Memory B cell (primary cell): ENCODE measurements at places on chromosomes 1 and 21.

- no peak for DNase-seq
Observed at GRCh38 chr1:98176414-98176813, 255.6 kb upstream of the DPYD start.

GRCh38 chr1:197286634-197287033, 18.6 kb downstream of the CRB1 start:
- no peak for DNase-seq

DNA sequence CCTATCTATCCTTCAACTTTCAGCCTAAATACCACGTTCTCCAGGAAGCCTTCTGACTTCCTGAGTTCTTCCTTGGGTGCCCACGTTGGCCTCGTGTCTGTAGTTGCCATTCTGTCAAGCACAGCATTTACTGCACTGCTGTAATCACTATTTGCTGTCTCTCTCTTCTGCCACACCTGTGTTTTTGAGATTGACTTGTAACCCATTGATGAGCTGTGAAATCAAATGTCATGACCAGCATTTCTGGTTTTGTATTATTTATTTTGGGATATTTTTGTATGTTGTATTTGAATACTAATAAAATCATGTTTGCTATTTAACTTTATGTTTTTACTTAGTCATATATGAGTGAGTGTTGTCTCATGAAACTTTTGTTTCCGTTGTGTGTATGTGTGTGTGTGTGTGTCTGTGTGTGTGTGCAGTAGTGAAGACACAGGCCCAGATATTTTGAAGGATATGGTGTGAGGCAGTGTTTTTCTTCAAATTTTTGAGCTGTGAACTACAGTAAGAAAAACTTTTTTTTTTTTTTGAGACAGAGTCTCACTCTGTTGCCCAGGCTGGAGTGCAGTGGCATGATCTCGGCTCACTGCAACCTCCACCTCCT, 126.2 kb upstream of the SERBP1 start:
- no peak for DNase-seq

DNA sequence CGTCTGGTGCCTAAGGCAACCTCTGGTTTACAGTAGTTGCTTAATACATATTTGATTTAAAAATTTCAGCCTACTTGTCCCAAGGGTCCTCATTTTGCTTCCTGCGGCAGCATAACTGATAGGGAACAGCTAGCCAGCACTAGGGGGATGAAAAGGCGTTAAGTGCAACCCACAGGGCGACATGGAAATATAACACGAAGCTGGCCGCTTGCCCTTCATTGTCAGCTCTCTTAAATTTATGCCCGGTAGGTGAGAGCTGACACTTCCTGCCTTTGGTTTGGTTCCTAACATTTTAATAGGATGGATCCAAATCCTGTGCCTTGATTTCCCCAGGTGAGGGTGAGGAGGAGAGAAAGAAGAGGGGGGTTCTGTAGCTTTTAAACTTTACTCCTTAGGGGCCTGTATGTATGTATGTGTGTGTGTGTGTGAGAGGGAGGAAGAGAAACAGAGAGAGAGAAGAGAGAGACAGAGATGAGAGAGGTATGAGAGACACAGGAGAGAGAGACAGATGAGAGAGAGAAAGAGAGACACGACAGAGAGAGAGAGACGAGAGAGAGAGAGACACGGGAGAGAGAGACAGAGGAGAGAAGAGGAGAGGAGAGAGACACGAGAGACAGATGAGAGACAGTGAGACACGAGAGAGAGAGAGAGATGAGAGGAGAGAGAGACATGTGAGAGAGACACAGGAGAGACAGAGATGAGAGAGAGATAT, 938 bp upstream of the ACTN2 start:
- DNase-seq = no peak

DNA sequence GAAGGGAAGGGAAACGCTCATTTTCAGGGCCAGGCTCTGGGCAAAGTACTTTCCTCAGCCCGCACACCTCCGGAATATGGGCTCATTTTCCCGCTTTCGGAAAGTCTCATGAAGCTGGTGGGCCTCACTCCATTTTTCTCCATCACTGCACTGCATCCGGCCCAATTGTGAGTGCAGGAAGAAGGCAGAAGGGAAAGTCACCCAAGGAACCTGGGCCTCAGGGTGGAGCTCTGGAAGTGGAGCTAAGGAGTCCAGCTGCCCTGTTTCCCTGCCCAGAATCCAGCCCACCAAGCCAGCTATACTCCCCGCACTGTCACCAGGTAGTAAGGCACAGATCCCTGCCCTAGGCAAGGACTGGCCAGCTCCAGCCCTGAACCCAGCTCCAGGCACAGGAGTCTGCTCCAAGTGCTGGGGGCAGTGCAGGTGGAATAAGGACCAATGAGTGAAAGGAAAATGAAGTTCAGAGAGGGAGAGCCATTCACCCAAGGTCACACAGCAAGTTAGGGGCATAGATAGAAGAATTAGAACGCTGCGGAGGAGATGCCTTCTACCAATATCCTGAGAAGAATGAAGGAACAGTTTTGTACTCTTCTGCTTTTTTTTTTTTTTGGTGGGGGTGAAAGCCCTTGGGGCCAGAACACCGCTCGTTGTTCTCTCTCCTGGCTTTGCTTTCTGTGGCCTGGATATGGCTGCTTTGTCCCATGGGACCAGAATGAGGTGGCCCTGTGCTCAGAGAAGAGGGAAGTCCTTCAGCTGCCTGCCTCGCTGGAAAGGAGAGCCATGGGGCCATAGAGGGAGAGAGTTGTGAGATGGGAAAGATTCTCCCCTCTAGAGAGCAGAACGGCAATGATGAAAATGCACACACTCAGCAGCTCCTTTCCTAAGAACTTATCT, 10.0 kb downstream of the LRP8 start:
- no peak for DNase-seq

DNA sequence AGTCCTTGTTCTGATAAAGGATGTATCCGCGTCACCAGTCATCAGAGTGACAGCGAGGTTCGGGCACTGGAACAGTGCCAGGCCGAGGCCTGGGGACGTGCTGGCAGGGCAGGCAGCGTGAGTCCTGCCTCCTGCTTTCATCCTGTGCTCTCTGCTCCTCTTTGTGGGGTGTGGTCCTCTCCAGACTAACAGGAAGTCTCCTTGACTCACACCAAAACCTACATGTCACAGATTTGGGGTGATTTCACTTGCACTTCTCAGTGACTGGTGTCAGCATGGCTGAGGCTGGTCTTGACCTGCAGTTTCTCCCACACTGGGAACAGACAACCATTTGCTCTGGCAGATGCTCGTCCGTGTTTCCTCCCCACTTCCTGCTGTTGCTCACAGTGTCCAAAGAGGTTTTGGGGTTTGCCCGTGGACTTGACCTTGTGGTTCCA, 8.8 kb upstream of the NLRP3 start:
- no peak for DNase-seq

- DNase-seq = no peak
Observed at GRCh38 chr1:35264035-35264434, 4.5 kb upstream of the ZMYM4 start.

DNA sequence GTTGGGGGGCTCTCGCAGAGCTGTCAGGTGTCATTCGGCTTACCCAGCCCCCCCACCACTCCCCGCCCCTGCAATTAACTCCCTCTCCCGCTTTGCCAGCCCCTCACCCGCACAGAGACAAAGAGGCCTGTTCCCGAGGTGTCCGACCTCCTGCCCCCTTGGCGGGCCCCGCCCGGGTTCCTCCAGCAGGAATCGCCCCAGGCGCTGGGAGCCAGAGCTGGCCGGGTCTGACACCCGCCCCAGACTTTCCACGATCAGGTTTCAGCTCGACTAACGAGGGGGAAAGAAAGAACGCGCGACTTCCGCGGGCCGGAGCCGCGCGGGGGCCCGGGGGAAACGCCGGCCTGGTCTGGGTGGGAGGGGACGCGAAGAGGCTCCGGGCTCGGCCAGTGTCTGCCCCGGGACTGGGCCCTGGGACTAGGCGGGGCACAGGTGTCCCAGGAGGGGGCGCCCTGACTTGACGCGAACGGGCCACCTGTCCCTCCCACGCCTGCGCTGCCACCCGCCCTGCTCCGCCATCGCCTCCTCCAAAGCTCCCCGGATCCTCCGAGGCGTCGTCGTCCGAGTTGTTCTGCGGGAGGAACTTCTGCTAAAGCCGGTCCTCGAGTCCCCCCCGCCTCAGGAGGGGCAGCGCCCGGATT, 36.4 kb upstream of the HHAT start:
- DNase-seq = peak; percentile 20

DNA sequence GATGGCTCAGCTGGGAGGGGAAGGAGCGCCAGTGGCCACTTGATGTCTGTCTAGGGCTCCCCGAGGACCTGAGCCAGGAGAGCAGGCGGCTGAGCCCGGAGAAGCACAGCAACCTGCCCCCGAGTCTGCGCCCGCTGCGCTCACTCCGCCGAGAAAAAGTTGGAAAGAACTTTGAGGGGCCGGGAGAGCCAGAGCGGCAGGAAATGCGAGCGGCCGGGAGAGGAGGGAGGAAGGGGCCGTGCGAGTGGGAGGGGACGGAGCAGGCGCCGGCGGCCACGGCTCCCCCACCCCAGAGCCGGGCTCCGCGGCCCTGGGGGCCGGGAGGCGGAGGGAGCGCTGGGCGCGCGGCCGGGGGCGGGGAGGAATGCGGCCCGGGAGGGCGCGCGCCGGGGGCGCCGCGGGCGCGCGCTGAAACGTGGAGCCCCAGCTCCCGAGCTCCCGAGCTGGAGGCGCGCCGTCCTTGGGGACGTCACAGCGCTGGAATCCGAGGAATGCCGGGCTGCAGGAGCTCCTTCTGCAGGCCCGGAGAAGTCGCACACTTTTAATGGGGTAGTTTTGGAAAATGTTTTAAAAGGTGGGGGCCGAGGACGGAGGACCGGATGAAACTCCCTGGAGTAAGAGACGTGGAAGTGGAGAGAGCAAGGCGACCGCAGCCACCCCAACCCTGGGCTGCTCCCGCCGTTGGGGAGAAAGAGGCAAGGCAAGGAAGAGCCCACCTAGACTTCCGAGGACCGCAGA, at the start of gene PTPN14:
TSS of gene PTPN14 (minus strand) at position 167 of the 738 bp plus-strand sequence. CDS start 86,799 bp downstream, outside the sequence.
- DNase-seq = no peak
